Heart right ventricle (tissue), 16 donors: ENCODE measurements at places on chromosomes 5 and 9.

- no peak for DNase-seq
These were observed 154.3 kb downstream of the PALM2AKAP2 start for GRCh38 chr9:109934136-109934856.

DNA sequence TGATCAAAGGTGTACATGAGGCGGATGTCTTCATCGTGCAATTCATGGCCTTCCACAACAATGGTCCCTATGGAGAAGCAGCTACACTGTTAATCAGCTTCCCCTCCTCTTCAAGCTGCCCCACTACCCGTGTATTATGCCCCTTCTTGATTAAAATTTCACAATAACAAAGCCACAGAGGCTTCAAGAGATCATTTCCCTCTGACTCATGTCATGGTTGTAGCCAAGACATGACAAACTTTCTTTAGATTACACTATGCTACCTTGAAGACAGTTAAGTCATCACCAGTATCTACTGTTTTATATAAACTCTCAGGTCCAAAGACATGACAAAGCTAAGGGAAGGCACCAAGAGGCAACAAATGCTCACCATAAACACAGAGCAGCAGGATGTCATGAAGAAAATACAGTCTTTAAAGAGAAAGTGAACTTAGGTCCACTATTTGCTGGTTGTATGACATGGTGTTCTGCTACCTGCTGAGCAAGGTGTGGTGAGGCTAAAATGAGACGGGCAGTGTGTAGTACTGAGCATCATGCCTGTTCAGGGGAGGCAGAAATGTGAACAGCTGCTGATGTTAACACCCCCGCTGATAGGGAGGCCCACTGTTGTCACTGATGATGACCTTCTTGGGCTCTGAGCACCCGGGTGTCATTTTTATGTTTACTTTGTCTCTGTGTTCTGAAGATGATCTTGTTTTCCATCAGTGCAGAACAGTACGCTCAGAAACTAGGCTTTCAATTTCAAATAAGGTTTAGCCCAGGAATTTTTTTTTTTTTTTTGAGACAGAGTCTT lies 48.3 kb downstream of the IARS1 start:
- no peak for DNase-seq

DNA sequence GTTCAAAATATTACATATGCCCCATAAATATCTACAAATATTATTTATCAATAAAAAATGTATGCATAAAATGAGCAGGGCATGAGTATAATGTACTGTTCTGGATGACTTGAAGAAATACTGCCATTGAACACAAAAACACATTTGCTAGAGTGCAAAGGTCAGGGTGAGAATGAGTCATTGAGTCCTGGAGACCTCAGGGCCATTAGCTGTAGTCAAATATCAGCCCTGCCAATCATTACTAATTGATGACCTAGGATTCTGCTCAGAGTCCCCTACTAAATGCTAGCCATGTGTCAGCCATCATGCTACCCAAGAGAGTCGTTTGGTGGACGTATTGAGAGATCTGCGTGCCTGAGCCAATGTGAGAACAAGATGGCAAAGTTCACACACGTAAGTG lies 80.3 kb upstream of the FAM169A start:
- DNase-seq, result no peak

DNA sequence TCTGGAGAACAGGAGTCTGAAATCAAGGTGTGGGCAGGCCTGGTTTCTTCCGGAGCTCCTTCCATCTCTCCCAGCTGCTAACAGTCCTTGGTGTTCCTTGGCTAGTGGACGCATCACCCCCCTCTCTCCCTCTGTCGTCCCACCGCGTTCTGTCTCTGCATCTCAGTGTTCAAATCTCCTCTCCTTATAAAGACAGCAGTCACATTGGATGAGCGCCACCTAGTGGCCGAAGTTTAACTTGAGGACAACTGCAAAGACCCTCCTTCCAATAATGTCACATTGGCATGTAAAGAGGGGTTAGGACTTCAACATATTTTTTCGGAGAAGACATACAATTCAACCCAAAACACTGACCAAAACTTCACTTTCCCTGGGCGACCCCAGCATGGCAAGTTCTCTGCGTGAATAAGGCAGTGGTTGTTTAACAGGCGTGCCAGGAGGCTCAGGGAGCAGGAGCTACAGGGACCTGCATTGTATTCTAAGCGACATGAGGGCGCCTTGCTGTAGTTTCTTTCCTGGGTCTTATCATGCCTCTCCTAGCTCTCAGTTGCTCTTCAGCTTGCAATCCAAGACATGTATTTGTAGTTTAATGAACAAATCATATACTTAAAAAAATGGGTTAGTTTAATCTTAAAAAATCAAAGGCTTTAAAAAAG lies 27.9 kb upstream of the BASP1 start:
- DNase-seq, result peak; percentile 75

GRCh38 chr9:98551511-98552286 lies 157.0 kb downstream of the GABBR2 start:
- no peak for DNase-seq

GRCh38 chr5:17436761-17437221 lies 61.2 kb upstream of the TAF11L2 start:
- DNase-seq, result no peak

GRCh38 chr9:33472171-33472880 lies 1.4 kb downstream of the NOL6 start:
- DNase-seq, result no peak

DNA sequence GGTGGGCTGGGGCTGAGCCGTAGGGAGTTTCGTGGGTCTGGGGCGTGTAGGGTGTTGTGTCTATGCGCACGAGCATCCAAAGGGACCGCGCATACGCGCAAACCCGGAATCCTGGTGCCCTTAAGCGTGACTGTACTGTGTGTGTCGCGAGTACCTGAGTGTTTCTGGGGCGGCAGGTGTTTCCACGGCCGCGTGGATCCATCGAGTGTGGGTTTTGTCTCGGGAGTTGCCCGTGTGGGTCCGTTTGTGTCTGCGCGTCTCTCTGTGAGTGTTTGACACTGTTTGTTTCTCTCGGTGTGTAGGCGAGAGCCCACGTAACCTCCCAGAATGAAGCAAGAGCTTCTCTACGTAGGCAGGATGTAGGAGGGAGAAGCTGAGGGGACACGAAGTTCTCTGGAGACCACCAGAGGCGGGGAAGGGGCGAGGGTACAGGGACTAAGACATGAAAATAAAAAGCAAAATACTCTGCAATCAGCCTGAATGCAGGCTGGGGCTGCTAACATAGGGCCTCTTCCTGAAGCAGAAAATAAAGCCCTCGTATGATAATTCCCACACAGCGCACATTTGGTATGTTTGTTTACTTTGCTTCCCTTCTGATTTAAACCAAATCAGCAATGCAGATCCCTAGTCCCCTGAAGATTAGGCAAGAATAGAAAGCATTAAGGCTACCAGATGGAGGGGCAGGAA lies 588 bp upstream of the BRINP1 start:
- DNase-seq, result no peak
